ENCODE measurements at places on chromosomes 5 and 9. TPM values are rescaled to one million over a fixed set of nuclear protein-coding genes. Genes with fewer than 3 reads are reported as not detected.

Gene LCP2
- not detected for total RNA-seq

Gene SLC36A2
- total RNA-seq: not detected

Gene IFNB1
- not detected for total RNA-seq

Gene ZNF658
- total RNA-seq: 2.6 TPM

Gene TMEM171
- 1.5 TPM for total RNA-seq

Gene FAM53C
- total RNA-seq: 24.1 TPM

Gene UNC13B
- total RNA-seq: 13.2 TPM

Gene PCDHB7
- total RNA-seq: 2.6 TPM

Gene AJM1
- 0.18 TPM for total RNA-seq

Gene FCN2
- total RNA-seq: not detected

Gene WNT8A
- not detected for total RNA-seq

Gene FOXI1
- total RNA-seq: not detected

Gene COL15A1
- 0.74 TPM for total RNA-seq

Gene CCDC183
- not detected for total RNA-seq

Gene NEK6
- total RNA-seq: 41.9 TPM

Gene FYB1
- total RNA-seq: not detected

Gene TICAM2
- total RNA-seq: 0.30 TPM

Gene LCN10
- not detected for total RNA-seq

Gene PFN3
- not detected for total RNA-seq

Gene ZBTB34
- total RNA-seq: 5.5 TPM
